ENCODE measurements at places on chromosomes 2 and 18.

- no peak for DNase-seq
Measured at GRCh38 chr2:156483741-156484173, 47.6 kb downstream of the GPD2 start.

GRCh38 chr18:39399662-39400061, 1834.1 kb upstream of the CELF4 start:
- DNase-seq, result no peak

- DNase-seq, result no peak
Measured at GRCh38 chr2:28431741-28432140, 39.1 kb downstream of the FOSL2 start.

DNA sequence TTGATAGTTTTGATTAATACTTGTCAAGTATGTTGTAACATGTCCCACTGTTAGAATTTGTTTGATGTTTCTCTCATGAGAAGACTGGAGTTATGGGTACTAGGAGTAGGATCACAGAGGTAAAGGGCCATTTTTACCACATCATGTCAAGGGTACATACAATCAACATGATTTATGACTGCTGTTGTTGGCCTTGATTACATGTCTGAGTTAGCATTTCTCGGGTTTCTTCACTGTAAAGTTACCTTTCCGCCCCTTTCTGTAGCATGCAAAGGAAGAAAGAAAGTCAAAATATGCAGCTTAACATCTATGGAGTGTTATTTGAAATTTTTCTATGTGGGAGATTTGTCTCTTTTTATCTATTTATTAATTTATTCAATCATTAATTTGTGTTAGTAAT, 1456.4 kb downstream of the SUCLG1 start:
- no peak for DNase-seq

- no peak for DNase-seq
Measured at GRCh38 chr2:55934337-55934736, 10.8 kb upstream of the EFEMP1 start.

GRCh38 chr18:12857215-12857905, 26.7 kb downstream of the PTPN2 start:
- no peak for DNase-seq

GRCh38 chr2:1600191-1601066, 143.9 kb downstream of the PXDN start:
- DNase-seq, result no peak
